Activated T-cell treated with anti-CD3 and anti-CD28 coated beads for 24 hours (primary cell): ENCODE measurements at places on chromosomes 2 and 18.

DNA sequence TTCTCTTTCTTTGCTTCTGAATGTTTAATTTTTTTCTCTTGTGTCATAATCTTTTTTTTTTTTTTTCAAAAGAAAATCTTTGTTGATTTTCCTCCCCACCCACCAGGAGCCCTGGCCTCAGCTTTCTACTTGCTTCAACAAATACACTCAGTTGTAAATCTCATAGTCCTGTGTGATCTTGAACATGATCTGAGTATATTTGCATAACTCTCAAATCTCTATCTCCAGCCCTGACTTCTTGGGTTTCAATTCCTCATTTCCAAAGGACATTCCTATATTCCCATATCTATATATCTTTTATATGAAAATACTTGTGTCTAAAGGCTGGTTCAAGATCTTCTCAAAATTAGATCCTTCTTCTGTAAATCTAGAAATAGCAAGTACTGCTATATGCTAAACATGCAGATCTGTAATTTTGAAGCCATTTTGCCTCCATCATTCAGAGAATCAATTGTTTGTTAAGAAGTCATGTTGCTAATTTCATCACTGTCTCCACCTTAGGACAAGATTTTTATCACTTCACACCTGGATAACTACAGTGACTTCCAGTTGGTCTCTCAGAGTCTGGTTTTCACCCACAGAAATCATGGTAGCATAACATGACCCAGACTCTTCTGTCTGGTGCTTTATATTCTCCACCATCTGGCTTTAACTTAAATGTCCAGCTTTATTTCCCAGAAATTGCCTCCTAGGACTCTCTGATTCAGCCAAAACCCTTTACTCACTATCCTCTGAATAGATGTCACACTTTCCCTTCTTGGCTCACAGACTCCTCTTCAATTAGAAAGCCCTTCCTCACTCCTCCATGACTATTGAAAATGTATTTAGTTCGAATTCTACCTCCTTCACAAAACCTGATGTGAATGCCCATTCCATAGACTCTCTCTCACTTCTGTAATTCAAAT, 98.1 kb downstream of the ZEB2 start:
- DNase-seq = no peak

GRCh38 chr18:50507120-50507590, 52.7 kb upstream of the MAPK4 start:
- DNase-seq = no peak

GRCh38 chr18:24414349-24415003, 12.0 kb upstream of the IMPACT start:
- peak; percentile 26 for DNase-seq

DNA sequence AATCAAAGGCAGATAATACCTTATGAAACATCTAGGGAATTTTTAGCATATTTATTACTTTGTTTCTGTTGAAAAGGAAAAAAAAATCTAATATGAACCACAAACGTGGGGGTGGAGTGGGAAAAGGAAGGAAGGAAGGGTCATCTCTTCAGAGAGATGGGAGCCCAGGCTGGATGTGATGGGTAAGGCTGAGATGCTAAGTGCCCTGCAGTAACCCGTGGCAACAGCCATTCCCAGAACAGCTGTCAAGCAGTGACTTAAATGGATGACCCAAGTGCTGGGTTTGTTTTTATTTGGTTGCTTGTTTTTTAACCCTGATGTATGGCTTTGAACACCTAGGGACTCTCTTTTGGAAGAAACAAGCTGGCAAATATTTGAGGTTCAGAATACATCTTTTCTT, 50.7 kb upstream of the KLF7 start:
- DNase-seq = no peak

DNA sequence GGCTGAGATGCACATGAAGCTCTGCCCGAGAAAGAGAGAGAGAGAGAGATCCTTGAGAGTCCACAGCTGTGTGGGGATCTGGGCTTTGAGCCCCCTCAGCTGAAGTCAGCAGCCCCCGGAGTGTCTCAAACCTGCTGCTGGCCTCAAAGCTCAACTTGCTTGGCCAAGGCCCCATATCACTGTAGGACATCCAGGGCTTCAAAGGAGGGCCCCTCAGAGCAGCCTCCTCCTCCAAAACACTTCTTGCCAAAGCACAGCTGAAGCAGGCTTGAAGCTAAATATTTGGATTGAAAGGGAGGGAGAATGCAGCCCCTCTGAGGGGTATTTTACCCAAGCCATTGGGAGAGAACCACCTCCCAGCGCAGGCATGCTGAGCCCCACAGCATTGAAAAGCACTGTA, 357.6 kb downstream of the OSR1 start:
- DNase-seq = no peak
